ENCODE measurements at places on chromosomes 7 and 10.

- no peak for DNase-seq
Measured at GRCh38 chr10:689121-689451, 382 bp downstream of the DIP2C start.

GRCh38 chr10:114802177-114802576 lies 19.4 kb upstream of the FHIP2A start:
- DNase-seq = no peak

DNA sequence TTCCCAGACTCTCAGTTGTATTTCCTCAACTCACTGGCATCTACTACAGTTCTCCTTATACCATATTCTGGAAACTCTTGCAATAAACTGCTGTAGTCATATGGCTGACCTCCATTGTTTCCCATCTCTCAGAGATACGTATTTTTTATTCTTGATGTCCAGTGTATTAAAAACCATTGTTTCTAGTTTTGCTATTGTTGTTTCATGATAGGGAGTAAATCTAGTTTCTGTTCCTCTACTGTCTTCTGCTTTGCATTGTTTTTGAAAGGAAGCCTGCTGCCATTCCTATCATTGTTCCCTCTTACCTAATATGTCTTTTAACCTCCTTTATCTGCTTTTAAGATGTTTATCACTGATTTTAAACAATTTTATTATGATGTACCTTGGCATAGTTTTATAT lies 255.0 kb downstream of the ADK start:
- no peak for DNase-seq

GRCh38 chr7:70752794-70753241 lies 379.1 kb upstream of the GALNT17 start:
- no peak for DNase-seq

- no peak for DNase-seq
Measured at GRCh38 chr7:98976396-98977185, 98.3 kb downstream of the TRRAP start.
